ENCODE measurements at places on chromosomes 2 and 18.
A peak's percentile ranks its signal among the peaks of the same experiment; 100 is the strongest.

DNA sequence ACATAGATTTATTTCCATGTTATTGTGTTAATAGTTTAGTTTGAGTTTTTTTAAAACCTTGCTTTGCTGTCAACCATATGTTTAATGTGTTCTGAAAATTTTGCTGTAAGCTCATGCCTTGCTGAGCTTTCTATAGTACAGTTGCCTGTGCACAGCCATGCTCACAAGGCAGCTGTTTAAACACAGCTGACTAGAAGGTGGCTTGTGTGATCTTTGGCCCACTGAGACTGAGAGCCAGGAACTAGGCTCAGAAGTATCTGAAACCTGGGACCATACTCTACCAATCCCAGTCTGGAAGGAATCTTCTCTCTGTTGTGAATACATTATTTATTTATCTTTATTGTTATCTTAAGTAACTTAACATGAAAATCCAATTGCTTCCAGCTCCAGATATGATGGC, 350.5 kb downstream of the KIAA1328 start:
- peak; percentile 40 for DNase-seq

- no peak for DNase-seq
Measured at GRCh38 chr2:84972207-84972783, 1.3 kb downstream of the KCMF1 start.

DNA sequence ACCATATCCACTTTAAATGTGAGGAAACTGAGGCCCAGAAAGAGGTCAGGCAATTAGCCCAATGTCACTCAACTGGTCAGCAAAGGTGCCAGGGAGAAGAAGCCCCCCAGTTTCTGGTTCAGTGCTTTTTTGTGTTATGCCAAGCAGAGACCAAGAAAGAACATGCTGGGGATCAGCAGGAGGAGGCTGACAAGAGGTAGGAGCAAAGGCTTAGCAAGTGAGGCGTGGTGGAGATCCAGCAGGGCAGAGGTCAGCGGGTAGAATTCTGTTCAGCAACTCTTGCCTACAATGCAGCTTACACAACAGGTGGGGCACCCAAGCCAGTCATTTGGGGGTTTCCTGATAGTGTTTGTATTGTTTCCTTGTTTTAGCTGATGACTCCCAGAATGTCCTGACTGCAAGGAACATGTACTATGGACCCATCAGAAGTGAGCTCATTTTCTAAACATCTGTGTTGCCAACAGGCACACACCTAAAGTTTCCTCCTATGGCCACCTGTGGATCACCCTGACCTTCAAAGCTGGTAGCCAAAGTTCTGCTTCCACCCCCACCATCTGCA, 28.2 kb downstream of the LPIN2 start:
- no peak for DNase-seq

DNA sequence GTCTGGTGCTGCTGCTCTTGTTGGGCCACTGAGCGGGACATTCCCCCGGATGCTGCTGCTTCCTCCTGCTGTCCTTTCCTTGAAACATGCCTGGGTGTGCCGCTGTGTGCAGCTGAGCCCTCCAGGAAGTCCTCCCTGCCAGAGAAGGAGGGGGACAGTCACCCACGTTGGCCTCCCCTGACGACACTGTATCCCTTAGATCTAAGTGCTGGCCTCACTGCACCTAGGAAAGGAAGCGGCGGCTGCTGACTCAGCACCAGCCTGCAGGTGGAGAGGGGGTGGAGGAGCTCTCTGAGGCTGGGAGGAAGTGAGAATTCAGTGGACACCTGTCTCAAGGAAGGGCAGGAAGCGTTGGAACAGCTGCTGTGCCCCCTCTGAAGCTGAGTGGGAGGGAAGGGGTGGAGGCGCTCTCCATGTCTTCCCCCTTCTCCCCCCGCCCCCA, 239.8 kb downstream of the HAUS1 start:
- no peak for DNase-seq

DNA sequence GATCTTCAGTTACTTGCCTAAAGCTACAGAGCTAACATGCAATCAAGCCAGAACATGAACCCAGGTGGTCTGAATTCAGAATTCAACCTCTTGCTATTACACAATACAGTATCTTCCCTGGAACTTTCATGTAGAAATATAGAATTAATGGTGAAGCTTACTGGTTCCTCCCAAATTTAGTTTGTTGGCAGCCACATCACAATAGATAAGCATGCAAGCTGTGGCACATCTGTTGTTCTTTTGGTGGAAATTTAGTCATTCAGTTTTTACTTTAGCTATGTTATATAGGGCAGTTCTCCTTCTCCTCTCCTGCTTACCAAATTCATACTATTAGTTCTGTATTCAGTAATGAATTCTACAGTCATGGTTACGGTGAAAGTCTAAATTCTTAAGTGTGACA, 101.0 kb upstream of the RNF152 start:
- DNase-seq = no peak

DNA sequence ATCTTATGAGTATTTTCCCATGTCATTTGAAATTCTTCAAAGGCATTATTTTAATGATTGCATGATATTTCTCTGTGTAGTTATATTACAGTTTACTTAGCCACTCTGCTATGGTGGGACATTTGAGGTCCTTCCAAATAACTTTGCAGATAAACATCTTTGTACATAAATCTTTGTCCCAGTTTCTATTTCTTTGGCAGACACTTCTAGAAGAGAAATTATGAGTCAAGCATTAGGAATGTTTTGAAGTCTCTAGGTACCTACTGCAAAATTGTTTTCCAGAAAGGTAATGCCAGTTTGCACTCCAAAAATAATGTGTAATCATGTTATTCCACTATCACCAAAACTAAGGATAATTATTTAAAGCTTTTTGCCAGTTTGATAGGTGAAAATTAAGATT, 149.7 kb downstream of the EN1 start:
- no peak for DNase-seq

GRCh38 chr2:47738331-47738730, 44.6 kb upstream of the MSH6 start:
- DNase-seq = no peak

DNA sequence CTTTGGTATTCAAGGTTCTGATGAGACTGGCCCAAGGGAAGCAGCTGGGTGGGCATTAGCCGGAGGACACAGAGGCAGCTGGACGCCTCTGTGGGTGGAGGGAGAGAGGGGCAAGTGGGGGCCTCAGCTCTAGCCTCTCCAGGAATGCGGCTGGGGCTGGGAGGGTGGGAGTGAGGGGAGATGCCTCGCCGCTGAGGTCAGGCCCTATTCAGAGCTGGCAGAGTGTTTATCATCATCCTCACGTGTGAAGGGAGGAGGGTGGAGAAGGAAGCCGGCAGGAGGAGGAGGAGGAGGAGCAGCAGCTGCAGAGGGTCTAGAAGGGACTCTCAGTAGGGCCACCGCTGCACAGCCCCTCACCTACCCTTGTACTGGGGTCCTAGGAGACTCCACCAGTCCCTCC, 43.1 kb downstream of the TNS1 start:
- no peak for DNase-seq

DNA sequence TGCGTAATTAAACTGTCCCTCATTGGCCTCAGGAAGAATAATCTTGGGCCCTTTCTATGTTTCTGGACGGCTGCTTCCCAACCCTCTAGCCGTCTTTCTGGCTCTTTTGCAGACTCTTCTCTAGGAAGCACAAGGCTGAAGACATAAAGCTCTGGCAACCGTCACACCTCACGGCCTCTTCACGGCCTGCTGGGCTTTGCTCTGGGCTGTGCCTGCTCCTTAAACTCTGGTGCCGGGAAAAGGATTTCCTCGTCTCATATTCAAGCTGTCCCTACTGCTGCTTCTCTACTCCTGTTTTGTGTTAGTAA, 36.0 kb upstream of the WIPF1 start:
- DNase-seq = no peak

DNA sequence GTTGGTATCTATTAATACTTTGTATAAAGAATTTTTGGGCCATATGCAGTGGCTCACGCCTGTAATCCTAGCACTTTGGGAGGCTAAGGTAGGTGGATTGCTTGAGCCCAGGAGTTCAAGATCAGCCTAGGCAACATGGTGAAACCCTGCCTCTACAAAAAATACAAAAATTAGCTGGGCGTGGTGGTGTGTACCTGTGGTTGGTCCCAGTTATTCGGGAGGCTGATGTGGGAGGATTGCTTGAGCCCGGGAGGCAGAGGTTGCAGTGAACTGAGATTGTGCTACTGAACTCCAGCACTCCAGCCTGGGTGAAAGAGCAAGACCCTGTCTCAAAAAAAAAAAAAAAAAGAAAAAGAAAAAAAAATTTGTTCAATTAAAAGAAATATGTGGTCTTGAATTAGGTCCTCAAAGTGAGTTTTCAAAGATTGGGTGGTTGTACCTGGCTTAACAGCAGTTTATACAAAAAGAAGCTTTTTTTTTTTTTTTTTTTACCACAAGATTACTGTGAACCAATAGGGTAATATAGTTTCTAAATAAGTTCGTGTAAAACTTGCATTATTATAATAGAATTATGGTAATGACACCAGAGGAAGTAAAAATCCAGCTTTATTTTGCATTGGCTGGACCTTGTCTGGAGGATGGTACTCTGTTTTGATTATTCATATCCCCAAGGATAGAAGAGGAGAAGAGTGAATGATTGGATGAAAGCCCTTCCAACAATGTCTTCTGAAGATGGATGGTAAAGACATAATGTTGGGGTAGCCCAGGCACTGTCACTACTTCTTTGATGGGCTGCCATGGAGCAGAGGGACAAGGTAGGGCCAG, 210.3 kb downstream of the MYCN start:
- DNase-seq = no peak

Measured in NCI-H1930 (cell line).